ENCODE measurements at places on chromosomes 2 and 18. TPM values are rescaled to one million over a fixed set of nuclear protein-coding genes. Genes with fewer than 3 reads are reported as not detected.
A peak's percentile ranks its signal among the peaks of the same experiment; 100 is the strongest.

NEMP2 gene
- total RNA-seq = 7.1 TPM

UPP2 gene
- not detected for total RNA-seq

PROC gene
- total RNA-seq = 0.04 TPM

CHRND gene
- total RNA-seq = 83.7 TPM

NAT8 gene
- not detected for total RNA-seq

SSB gene
- total RNA-seq = 76.4 TPM

ALPI gene
- not detected for total RNA-seq

DUSP2 gene
- total RNA-seq = 5.7 TPM

MYO3B gene
- 0.27 TPM for total RNA-seq

TMEM247 gene
- not detected for total RNA-seq

DPY30 gene
- 47.5 TPM for total RNA-seq

DNA sequence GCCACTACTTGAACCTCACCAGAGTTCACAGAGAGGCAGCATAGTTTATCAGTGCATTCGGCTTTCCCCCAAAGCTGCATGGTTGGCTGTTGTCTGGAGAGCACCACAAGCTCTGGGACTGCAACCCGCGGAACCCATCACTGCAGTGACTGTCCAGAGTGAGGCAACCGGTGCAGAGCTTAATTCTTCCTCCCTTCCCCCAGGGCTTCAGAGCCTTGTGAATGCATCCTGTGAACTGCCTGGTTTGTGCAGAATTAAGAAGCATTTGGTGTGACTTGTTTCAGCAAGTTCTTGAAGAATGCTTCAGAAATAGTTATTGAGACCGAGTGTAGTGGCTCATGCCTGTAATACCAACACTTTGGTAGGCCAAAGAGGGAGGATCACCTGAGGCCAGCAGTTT is 99.2 kb upstream of the FOSL2 start:
- no peaks in the 10 kb centered on the region for H3K27me3 ChIP-seq
- H3K4me3 ChIP-seq = no peak overlapping the region
- no peak for DNase-seq

GRCh38 chr2:23402205-23402740 is 17.3 kb downstream of the KLHL29 start:
- H3K4me1 ChIP-seq = peaks cover 2% of the 10 kb centered on the region
- DNase-seq = no peak
- H3K4me3 ChIP-seq = no peak overlapping the region
- no peaks in the 10 kb centered on the region for H3K36me3 ChIP-seq

- H3K4me1 ChIP-seq = no peaks in the 10 kb centered on the region
- H3K27me3 ChIP-seq = peaks cover 2% of the 10 kb centered on the region
- no peak overlapping the region for H3K27ac ChIP-seq
- no peaks in the 10 kb centered on the region for H3K36me3 ChIP-seq
Observed at GRCh38 chr2:220674033-220674432, 898.1 kb downstream of the EPHA4 start.

GRCh38 chr2:85761-86160 is 39.5 kb upstream of the FAM110C start:
- DNase-seq = no peak
- no peak overlapping the region for H3K4me3 ChIP-seq
- no peaks in the 10 kb centered on the region for H3K27me3 ChIP-seq
- H3K4me1 ChIP-seq = no peaks in the 10 kb centered on the region

GRCh38 chr2:169476459-169476858 is 2.8 kb upstream of the BBS5 start:
- H3K36me3 ChIP-seq = no peaks in the 10 kb centered on the region
- no peak overlapping the region for H3K27ac ChIP-seq
- H3K4me1 ChIP-seq = peaks cover 6% of the 10 kb centered on the region
- DNase-seq = no peak
- H3K27me3 ChIP-seq = no peaks in the 10 kb centered on the region

GRCh38 chr2:60371681-60372080 is 181.8 kb downstream of the BCL11A start:
- H3K27me3 ChIP-seq = no peaks in the 10 kb centered on the region
- DNase-seq = no peak
- peaks cover 3% of the 10 kb centered on the region for H3K4me1 ChIP-seq
- no peak overlapping the region for H3K4me3 ChIP-seq
- H3K36me3 ChIP-seq = no peaks in the 10 kb centered on the region

GRCh38 chr2:107462181-107462580 is 364.5 kb upstream of the RGPD4 start:
- no peaks in the 10 kb centered on the region for H3K27me3 ChIP-seq
- DNase-seq = no peak
- no peaks in the 10 kb centered on the region for H3K36me3 ChIP-seq
- H3K27ac ChIP-seq = no peak overlapping the region

GRCh38 chr2:54708584-54709335 is 14.7 kb upstream of the EML6 start:
- peaks cover 9% of the 10 kb centered on the region for H3K4me1 ChIP-seq
- H3K4me3 ChIP-seq = peak overlapping the region; percentile 49
- DNase-seq = peak; percentile 68
- H3K36me3 ChIP-seq = no peaks in the 10 kb centered on the region

GRCh38 chr2:637804-638203 is 39.4 kb downstream of the TMEM18 start:
- no peaks in the 10 kb centered on the region for H3K27me3 ChIP-seq
- no peak for DNase-seq
- H3K27ac ChIP-seq = no peak overlapping the region
- peaks cover 6% of the 10 kb centered on the region for H3K4me1 ChIP-seq
- H3K4me3 ChIP-seq = no peak overlapping the region
- no peaks in the 10 kb centered on the region for H3K36me3 ChIP-seq

GRCh38 chr2:223464071-223464470 is 138.1 kb downstream of the SCG2 start:
- H3K4me3 ChIP-seq = no peak overlapping the region
- DNase-seq = no peak
- no peaks in the 10 kb centered on the region for H3K36me3 ChIP-seq
- no peaks in the 10 kb centered on the region for H3K4me1 ChIP-seq
- no peaks in the 10 kb centered on the region for H3K27me3 ChIP-seq
- no peak overlapping the region for H3K27ac ChIP-seq

- no peaks in the 10 kb centered on the region for H3K4me1 ChIP-seq
- no peaks in the 10 kb centered on the region for H3K27me3 ChIP-seq
- H3K4me3 ChIP-seq = no peak overlapping the region
- H3K36me3 ChIP-seq = no peaks in the 10 kb centered on the region
- peak; percentile 2 for DNase-seq
- no peak overlapping the region for H3K27ac ChIP-seq
Observed at GRCh38 chr2:137287913-137288639, 522.7 kb downstream of the THSD7B start.

DNA sequence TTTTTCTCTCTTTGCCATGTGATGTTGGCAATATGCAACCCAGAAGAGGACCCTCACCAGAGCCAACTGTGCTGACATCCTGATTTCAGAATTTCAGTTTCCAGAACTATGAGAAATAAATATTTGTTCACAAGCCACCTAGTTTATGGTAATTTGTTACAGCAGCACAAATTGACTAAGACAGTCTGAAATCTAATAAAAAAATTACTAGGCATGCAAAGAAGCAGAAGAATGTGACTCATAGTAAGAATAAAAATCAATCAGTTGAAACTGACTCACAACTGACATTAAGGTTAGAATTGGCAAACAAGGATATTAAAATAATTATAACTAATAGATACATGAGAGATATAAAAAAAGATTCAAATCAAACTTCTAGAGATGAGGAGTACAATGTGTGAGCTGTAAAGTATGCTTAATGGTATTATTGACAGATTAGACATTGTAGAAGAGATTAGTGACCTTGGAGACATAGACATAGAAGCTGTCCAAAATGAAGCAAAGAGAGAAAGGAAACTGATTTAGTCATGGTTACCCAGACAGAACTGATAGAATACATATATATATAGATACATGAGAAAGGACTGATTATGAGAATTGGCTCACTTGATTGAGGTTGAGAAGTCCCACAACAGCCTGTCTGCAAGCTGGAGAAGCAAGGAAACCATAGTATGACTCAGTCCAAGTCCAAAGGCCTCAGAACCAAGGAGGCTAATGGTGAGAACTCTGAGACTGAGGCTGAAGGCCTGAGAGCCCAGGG is 27.8 kb upstream of the TTC39C start:
- no peak overlapping the region for H3K27ac ChIP-seq
- no peak overlapping the region for H3K4me3 ChIP-seq
- no peaks in the 10 kb centered on the region for H3K36me3 ChIP-seq
- no peak for DNase-seq

GRCh38 chr2:186934420-186934819 is 85.5 kb upstream of the ZSWIM2 start:
- H3K27ac ChIP-seq = no peak overlapping the region
- no peak for DNase-seq
- no peaks in the 10 kb centered on the region for H3K4me1 ChIP-seq
- H3K4me3 ChIP-seq = no peak overlapping the region

DNA sequence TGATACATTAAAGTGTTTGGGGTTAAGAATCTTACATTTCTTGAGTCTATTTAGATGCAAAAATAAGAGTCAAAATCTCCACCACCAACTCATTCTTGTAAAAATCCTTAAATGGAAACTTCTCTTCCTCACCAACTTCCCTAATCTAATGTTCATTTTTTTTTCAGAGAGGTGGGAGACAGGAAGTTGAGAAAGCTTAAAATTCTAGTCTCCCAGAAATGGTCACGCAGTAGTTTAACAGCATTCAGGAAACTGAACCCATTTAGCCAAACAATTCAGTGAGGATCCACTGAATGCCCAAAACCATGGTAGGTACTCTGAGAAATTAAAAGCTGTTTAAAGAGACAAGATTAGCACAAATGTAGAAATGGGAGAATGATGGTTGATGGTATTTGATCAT is 69.0 kb downstream of the TXNL1 start:
- no peaks in the 10 kb centered on the region for H3K36me3 ChIP-seq
- no peaks in the 10 kb centered on the region for H3K27me3 ChIP-seq
- H3K4me3 ChIP-seq = no peak overlapping the region
- no peak overlapping the region for H3K27ac ChIP-seq
- DNase-seq = peak; percentile 55

- H3K4me1 ChIP-seq = no peaks in the 10 kb centered on the region
- H3K27ac ChIP-seq = no peak overlapping the region
- DNase-seq = peak; percentile 32
- H3K36me3 ChIP-seq = no peaks in the 10 kb centered on the region
- H3K27me3 ChIP-seq = no peaks in the 10 kb centered on the region
Observed at GRCh38 chr2:24352664-24353063, 7.7 kb downstream of the ITSN2 start.

DNA sequence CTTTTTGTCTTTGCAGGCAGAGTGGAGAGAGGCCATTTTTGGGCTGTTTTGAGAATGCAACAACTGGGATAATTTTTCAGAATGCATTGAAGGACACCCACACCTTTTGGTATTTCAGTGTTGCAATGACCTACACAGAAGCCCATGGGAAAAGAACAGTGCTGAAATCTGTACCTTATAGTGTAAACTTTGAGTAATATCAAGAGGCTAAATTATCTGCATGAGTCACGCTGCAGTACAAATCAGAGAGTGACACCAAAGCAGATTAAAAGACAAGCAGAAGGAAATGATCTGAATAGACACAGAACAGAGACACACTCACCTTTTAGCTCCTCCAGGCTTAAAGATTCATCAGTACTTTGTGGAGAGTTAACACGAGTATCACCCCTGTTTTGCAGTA is 265.3 kb downstream of the PAX3 start:
- H3K27me3 ChIP-seq = no peaks in the 10 kb centered on the region
- H3K4me3 ChIP-seq = no peak overlapping the region
- DNase-seq = no peak

DNA sequence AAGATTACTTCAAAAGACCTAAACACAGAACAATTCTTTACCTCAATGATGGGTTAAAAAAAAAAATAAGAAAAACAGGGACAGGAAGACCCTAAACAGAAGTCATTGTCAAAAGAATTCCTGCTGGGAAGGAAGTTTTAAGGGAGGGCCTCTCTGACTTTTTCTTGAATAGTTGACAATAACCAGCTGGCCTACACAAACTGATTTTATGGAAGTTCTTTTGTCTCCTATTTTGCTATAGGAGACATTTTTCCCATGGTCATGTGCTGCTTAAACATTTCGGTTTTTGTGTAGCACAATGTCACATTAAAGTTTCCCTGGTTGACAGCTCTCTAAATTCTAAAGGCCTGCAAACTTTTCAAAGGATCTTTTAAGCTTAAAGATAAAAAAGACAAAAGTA is 55.3 kb downstream of the RFTN2 start:
- H3K36me3 ChIP-seq = peaks cover 21% of the 10 kb centered on the region
- H3K27me3 ChIP-seq = no peaks in the 10 kb centered on the region
- H3K4me3 ChIP-seq = no peak overlapping the region
- no peak overlapping the region for H3K27ac ChIP-seq
- H3K4me1 ChIP-seq = no peaks in the 10 kb centered on the region

- peak; percentile 65 for DNase-seq
- H3K4me1 ChIP-seq = peaks cover 23% of the 10 kb centered on the region
- H3K4me3 ChIP-seq = peak overlapping the region; percentile 95
- peak overlapping the region; percentile 100 for H3K27ac ChIP-seq
- no peaks in the 10 kb centered on the region for H3K36me3 ChIP-seq
Observed at GRCh38 chr2:64652231-64653108, 1.2 kb downstream of the SERTAD2 start.

DNA sequence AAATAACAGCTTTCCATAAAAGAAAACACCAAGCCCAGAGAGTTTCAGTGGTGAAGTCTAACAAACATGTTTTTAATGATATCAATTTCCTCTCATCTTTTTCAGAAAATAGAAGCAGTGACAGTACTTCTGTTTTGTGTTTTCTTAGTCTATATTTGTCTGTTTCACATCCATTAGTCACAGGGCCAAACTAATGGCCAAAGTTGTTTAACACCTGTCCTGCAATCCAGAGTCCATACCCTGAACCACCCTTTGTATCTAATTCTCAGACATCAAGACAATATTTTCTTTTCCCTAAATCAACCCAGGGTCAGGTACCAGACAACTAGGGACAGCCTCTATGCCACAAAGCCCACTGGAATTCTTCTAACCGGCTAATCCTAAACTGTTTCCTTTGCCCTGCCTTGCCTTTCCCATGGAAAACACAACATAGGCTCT is 25.9 kb downstream of the TMSB10 start:
- H3K27ac ChIP-seq = no peak overlapping the region
- no peak for DNase-seq
- H3K4me1 ChIP-seq = peaks cover 5% of the 10 kb centered on the region
- no peaks in the 10 kb centered on the region for H3K36me3 ChIP-seq

All from muscle of leg (tissue), 16 donors.